ENCODE measurements at places on chromosomes 12 and 14.

DNA sequence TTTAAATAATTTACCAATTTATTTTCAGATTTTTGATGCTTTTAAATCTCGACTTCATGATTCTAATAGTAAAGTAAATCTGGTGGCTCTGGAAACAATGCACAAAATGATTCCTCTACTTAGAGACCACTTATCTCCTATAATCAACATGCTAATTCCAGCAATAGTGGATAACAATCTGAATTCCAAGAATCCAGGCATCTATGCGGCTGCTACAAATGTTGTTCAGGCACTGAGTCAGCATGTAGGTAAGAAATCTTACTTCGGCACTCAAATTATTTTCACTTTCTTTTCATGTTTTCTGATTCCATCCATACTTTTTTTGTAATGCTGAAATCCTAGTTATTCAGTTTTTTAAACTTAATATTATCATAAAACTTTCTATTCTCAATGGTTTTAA is 15.5 kb upstream of the PRPF39 start:
- DNase-seq = no peak

- DNase-seq = no peak
Measured at GRCh38 chr12:57181561-57182155, 34.2 kb upstream of the LRP1-AS start.

- DNase-seq = no peak
Measured at GRCh38 chr12:104426926-104427546, 29.7 kb upstream of the CHST11 start.

- DNase-seq = no peak
Measured at GRCh38 chr14:66403183-66403582, 83.0 kb upstream of the CCDC196 start.

- DNase-seq = no peak
Measured at GRCh38 chr14:76280221-76280620, 95.7 kb upstream of the ESRRB start.

GRCh38 chr12:106187155-106187789 is 48.5 kb upstream of the NUAK1 start:
- DNase-seq = no peak

GRCh38 chr14:67468378-67468730 is 20.2 kb downstream of the TMEM229B start:
- DNase-seq = no peak

GRCh38 chr14:70698288-70698687 is 56.6 kb downstream of the TTC9 start:
- no peak for DNase-seq

DNA sequence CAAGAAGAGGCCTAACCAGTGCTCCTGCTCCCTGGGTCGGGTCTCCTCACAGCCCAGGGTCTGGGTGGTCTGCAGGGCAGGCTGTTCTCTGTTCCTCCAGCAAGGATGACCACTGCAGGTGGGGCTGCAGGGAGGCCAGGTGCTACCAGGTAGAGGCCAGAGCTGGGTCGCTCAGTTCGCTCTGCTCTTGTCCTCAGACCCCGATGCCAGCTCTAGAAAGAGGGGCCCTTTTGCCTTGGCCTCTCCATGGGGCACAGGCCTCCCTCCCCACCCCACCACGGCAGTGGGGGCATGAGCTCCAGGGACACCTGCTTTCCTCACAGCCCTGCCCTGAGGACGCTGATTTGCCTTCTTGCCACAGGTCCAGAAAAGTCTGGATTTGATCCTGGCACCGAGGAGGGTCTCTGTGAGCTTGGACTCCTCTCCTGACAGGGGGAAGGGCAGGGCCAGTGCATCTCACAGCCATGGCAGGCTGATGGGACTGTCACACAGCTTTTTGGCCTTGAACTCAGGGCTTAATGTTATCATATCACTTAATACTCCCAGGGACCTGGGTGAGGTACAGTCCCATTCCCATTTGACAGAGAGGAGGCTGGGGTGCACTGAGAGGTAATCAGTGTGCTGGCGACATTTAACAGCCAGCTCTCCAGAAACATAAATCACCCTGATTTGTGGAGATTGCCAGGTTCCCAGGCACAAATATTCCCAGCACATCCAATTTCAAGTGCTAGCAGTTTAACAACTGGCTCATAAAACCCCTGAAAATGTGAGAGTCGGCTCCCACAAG is 273.0 kb upstream of the SFSWAP start:
- no peak for DNase-seq

GRCh38 chr12:43318021-43318420 is 234.0 kb downstream of the ADAMTS20 start:
- no peak for DNase-seq

- DNase-seq = peak; percentile 76
Measured at GRCh38 chr14:103848175-103849077, 1.1 kb upstream of the PPP1R13B start.

DNA sequence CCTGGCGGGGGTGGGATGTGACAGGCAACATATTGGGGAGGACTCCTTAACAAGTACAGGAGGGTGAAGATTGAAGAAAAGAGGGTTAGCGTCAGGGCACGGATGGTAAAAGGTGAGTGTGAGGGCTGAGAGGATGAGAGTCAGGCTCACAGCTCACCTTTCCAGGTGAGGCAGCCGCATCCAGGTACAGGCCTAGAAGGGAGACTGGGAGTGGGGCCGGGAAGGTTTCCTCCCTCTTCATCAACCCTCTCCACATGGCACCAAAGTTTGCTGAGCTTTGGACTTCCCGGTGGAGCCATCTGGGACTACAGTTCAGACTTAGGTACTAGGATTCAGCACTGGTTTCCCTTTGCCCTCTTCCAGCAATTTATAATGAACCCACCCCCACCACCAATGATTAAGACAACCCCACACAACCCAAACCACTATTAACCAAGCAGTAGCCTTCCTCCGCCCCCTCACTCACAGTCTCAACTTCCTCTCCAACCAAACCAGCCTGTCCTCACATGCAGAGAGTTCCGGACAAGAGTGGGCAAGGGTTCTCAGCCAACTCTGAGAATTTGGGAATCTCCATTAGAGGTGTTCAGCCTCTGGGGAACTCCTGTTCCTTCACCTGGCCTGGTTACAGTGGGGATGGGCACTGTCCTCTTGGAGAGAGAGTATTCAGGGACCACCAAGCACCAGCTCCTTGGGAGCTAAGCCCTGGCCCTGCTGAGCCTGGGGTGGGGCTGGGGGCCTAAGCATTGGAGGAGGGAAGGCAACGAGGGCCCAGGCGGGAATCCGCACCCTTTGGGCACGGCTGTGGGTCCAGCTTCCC is 2.4 kb upstream of the HOXC4 start:
- DNase-seq = peak; percentile 48

DNA sequence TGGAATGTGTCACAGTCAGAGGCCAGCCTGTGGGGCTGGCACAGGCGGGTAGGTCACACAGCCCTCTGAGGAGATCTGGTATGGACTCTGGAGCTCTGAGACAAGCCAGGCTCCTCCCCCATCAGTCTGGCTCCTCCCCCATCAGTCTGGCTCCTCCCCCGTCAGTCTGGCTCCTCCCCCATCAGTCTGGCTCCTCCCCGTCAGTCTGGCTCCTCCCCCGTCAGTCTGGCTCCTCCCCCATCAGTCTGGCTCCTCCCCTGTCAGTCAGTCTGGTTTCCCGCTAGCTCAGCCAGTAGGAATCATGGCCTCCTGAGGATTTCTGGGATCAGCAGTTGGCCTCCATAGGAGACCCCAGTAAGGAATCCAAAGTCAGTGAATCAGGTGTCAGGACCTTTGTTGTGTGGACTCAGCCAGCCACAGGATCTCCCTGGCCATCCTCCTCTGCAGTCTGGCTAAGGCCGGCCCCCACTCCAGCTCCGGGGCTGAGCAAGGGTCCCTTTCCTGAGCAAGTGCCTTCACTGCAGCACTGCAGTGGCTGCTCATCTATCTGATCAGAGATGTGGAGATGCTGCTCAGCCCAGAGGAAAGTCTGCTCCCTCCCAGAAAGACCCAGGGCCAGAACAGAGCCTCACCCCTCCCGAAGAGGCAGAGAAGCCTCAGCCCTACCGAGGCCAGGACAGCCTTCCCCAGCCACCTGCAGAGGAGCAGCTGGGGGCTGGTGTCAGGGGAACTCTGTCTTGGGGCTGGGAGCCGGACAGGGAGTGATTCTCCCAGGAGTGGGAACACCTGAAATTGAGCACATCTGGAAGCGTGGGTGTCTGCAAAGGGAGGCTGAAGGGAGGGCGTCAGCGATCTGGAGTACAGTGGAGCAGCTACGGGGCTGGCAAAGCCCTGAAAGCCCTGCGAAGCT is 35.7 kb downstream of the IQSEC3 start:
- DNase-seq = peak; percentile 51

All from upper lobe of right lung (tissue), 1 donor.